ENCODE measurements at places on chromosomes 6 and 20.

- DNase-seq: no peak
These were observed 167.9 kb upstream of the SNX9 start for GRCh38 chr6:157655139-157655538.

DNA sequence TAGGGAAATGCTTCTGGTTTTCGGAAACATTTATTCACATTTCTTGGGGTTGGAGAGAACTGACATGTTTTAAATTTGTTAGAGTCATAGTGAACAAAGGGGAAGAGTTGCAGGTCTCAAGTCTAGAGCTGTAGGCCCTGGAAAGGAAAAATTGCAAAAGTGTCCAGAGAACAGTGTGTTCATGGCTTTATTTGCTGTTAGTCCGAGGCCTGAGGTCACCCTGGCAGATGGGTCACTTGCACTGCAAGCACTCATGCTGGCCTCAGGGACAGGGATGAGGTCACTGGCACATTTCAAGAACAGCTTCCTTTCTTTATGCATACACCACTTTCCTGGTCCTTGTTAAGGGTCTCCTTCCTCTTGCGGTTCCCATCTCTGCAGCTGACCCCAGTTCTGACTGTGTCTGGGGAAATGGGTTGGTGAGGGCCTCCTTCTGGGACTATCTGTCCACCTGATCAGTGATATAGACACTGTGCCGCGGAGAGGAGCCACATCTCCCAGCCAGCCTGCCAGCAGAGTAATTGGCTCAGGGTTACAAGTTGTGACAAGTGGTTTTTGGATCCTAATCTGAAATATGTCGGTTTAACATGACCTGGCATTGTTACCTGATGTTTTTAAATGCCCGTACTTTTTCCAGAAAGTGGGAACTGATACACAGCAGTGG, 194.0 kb downstream of the EYA4 start:
- DNase-seq: no peak

DNA sequence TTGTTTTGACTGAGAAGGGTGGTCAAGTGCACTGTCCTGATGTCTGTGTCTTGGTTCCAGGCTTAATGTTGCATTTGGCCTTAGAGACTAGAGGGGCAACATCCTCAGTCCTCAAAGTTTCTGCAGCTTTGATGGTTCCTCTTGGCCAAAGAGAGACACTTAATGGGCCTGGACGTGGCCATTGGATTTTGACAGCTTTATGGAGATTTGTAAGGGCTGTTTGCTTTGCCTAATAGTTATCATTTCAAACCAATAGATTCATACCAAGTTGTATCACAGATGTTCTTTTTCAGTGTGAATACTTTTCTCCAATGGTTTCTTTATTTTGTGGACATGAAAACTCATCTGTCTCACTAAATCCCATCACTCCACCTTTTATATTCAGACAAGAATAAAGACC, 45.8 kb upstream of the CLIC5 start:
- no peak for DNase-seq

GRCh38 chr20:37198932-37199660, 19.7 kb upstream of the MROH8 start:
- no peak for DNase-seq

Measured in ascending aorta (tissue), 2 donors.